NCI-H510A (cell line): ENCODE measurements at places on chromosomes 6 and 20.

GRCh38 chr6:131159578-131159977 lies 24.3 kb downstream of the AKAP7 start:
- DNase-seq, result no peak

GRCh38 chr20:61664556-61665320 lies 400.9 kb downstream of the TAF4 start:
- no peak for DNase-seq

- DNase-seq, result no peak
Observed at GRCh38 chr6:14673201-14673600, 555.6 kb downstream of the CD83 start.

DNA sequence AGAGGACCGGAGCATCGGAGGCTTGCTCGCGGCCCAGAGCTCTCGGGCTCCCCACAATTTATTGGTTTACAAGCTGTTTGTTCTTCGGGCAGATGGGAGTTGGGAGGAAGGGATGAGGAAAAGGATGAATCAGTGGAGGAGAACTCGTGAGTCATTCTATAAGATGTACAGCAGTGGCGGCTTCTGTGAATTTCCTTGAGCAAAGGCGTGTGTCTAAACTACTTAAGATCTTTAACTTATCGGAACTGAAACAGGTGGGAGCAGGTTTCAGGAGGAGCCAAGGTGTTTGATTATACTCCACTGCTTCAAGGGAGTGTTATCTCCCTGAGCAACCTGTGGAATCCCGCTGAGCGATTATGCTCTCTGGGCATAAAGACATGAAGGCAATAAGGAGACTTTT lies 50.5 kb upstream of the IBTK start:
- no peak for DNase-seq

GRCh38 chr6:115194981-115195638 lies 852.3 kb upstream of the HS3ST5 start:
- peak; percentile 15 for DNase-seq

- DNase-seq, result no peak
Observed at GRCh38 chr20:34581341-34582184, 23.0 kb downstream of the MAP1LC3A start.

GRCh38 chr6:4435981-4436445 lies 300.6 kb upstream of the ECI2 start:
- no peak for DNase-seq

DNA sequence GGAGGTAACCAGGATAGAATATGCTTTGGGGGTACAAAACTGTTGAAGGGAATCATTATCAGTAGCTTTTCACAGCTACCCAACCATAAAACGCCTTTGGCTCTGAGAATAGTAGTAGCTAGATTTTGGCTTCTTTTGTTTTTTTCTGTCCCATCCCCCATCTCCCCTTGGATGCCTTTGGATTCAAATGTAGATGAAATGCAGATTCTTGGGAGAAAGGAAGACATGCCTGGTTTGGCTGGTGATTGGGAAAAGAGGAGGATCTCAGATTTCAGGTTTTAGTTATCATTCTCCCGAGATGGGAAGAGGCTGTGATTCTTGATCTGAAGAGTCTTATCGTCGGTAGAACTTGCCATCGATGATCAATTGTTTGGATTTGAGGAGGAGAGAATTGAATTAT lies 3.5 kb upstream of the CDYL start:
- DNase-seq, result no peak

GRCh38 chr20:53621482-53622246 lies 28.0 kb upstream of the ZNF217 start:
- no peak for DNase-seq

- DNase-seq, result no peak
Observed at GRCh38 chr20:40744818-40745175, 55.8 kb upstream of the MAFB start.

DNA sequence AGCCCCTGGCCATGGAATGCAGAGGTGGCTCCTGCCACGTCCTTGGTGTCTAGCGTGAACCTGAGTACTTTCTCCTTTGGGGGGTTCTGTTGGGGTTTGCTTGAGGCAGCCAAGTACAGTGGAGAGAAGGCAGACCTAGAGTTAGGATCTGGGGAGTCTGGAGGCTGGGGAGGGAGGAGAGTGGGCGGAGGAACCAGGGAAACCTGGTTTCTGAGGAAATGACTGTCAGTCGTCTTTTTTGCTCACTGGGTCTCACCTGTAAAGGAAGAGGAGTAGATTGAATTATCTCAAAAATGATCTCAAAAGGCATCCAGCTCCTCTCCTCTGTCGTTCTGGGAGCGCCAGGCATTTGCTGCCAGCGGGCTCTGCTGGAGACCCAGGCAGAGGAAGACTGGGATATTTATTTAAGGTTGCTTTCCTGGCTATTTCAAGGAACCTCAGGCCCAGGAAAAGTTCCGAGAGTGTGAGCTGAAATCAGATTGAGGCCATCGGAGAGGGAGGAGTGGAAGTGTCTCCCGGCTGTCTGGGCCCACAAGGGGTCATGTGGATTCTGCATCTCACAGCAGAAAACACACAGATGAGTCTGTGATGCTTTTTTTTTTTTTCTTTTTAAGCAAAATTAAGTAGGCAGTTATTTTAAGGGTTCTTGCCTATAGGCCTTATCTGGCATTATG lies 16.1 kb downstream of the EPB41L1 start:
- no peak for DNase-seq

GRCh38 chr20:42399802-42400201 lies 781.6 kb upstream of the CHD6 start:
- DNase-seq, result no peak

DNA sequence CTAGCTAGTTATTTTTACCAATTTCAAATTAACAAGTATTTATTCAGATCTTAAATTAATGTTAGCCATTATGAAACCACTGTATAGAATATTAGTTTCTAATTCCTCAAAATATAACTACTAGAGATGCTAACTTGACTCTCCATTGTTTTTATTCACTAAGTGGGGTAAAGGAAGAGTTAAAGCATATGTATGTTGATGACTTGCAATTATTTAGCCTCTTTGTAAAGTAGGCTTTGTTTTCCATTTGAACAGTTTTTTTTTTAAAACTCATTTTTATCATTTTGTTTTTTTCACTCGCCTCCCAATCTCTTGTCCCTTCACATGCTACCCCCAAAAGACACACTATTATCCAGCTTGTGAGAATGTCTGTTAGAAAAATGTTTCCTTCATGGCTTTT lies 3.3 kb downstream of the FAM162B start:
- DNase-seq, result no peak

DNA sequence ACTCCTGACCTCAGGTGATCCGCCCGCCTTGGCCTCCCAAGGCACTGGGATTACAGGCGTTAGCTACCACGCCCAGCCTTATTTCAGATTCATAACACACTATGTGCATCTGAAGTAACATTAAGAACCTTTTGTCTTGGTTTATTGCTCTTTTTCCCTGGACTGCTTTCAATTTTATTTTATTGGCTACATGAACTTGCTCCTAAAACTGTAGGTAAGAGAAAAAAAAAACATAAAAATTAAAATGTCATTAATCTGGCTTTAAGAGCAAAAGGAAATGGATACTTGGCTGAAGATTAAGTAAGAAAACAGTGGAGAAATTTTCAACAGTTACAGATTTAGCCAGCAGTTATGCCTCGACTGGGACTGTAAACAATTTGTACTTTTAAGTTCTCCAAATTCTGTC lies 62.5 kb downstream of the GJA1 start:
- no peak for DNase-seq

- no peak for DNase-seq
Observed at GRCh38 chr6:88413459-88413858, 247.3 kb upstream of the CNR1 start.

GRCh38 chr6:97437087-97437486 lies 154.1 kb upstream of the MMS22L start:
- no peak for DNase-seq

DNA sequence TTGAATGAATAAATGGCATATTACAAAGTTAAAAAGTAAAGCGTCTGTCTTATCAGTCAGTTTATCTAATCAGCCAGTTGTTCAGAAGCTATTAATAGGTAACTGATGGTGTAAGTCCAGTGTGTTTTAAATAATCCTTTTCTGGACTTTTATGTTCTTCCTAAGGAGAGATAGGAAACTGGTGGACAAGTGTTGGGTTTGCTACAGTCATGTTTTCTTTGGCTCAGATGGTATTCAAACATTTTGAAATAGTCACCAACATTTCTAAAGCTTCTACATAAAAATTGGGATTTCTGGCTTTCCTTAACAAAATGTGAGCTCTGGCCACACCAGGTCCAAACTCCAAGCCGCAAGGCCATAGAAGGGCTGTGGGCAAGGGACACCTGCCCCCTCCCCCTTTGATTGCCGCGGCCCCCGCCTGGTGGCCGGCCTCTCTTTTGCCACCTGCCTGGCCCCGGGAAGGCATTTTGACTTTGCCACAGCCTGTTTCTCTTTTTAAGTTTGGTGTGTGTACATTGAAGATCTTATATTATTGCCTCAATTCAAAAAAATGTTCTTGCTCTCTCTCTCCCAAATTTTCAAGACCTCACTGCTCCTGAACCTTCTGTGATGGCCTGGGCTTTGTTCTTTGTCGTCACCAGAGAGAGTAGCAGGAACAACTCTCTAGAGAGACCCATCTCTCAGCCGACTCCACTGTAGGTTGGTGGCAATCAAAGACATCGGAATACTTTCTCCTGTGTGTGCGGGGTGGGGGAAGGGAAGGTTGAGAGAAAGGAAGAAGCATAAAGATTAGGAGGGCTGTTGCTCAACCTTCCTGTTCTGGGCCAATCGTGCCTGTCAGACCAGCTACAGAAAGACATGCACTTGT lies 84.0 kb upstream of the ZNF217 start:
- no peak for DNase-seq

- DNase-seq, result no peak
Observed at GRCh38 chr6:15845492-15845891, 182.7 kb upstream of the DTNBP1 start.

DNA sequence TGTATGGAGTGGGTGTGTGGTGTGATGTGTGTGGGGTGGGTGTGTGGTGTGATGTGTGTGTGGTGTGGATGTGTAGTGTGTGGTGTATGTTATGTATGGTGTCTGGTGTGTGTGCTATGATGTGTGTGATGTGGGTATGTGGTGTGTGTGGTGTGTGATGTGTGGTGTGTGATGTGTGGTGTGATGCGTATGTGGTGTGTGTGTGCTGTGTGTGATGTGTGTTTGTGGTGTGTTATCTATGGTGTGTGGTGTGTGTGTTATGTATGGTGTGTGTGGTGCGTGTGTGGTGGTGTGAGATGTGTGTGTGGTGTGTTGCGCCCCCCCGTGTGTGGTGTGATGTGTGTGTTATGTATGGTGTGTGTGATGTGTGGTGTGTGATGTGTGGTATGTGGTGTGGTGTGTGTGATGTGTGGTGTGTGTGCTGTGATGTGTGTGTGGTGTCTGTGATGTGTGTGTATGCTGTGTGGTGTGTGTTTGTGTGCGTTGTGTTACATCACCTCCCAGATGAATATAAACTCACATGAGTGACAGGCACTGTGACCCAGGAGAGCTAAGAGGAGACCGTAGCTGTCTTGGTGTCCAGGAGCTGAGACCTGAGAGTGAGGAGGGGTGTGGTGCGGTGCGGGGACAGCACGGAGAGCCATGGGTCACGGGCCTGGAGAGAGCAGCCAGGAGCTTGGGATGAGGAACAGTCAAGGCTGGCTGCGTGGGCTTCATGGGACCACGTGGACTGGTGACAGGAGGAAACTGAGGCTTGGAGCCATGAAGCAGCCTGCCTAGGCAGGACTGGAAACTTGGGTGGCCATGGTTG lies 8.8 kb downstream of the DLGAP4 start:
- DNase-seq, result no peak

- no peak for DNase-seq
Observed at GRCh38 chr6:129890164-129890563, 29.0 kb upstream of the TMEM244 start.

DNA sequence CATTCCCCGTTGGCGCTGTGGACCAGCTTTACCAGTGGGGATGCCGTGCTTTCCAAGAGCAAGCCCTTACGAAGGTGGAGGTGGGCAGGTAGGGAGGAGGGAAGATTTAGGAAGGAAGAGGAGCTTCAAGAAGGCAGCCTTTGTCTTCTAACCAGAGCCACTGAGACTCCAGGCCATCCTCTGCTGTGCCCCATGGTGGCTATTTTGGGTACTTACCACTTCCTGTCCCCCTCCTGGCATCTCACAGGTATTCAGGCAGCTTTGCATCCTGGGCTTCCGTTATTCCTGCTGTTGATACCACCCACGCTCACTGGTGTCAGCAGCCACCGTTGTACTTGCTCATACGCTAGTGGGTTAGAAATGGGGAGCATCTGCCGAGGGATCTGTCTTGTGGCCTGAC lies 22.9 kb downstream of the ERMARD start:
- no peak for DNase-seq

- DNase-seq, result no peak
Observed at GRCh38 chr6:118277631-118278030, 270.5 kb upstream of the PLN start.

DNA sequence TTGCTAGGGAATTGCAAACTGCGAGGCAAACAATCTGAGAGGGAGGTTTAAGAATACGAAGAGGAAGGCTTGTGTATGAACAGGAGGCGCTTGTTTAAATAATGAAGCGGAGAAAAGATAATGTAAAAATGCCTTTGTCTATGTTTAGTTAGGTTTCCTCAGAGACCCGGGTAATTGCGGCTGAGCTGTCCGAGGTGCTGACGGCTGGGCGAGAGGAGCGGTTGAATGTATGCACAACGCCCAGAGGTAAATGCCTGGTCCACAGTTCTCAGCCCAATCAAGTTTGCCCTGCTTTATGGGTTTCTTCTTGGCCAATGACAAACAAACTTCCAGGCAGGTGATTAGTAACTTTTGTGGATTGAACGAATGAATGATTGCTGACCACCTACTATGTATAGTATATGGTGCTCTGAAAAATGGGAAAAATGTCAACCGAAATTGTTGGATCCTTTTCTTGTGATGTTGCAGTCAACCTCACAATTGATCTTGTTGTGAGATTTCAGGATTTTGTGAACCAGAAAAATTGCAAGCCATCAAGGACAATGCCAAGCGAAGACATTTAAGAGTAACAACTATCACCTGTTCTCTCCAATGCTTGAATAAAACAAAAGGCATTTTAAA lies 38.3 kb upstream of the SLC32A1 start:
- DNase-seq, result no peak

DNA sequence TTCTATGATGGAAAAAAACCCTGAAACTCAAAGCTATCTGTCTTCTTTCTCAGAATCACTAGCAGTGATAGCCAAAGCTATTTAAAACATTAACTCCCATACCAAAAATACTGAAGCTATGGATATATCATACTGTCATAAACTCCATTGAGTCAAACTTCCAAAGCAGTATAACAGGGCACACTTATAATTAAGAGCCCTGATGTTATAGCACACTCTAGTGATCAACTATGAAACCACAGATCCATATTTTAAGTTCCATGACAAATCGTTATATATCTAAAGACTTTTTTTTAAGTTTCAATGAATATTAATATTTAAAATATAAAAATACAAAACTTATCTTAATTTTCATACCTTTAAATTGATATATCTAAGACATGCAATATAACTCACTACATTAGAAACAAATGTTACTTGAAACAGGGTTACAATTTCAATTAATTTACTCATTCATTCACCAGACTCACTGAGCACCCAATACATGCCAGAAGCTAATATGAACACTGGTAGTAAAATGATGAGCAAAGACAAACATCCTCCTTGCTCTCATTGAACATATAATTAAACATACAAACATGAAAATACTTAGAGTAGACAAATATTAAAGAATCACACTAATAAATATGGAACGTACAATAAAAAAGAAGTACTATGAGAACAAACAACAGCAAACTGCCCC lies 69.3 kb downstream of the IBTK start:
- DNase-seq, result no peak
